Activated CD4-positive, alpha-beta T cell treated with anti-CD3 and anti-CD28 coated beads for 36 hours (primary cell): ENCODE measurements at places on chromosomes 12 and 14. TPM values are rescaled to one million over a fixed set of nuclear protein-coding genes. Genes with fewer than 3 reads are reported as not detected.

HOXC12 gene
- not detected for total RNA-seq

DNA sequence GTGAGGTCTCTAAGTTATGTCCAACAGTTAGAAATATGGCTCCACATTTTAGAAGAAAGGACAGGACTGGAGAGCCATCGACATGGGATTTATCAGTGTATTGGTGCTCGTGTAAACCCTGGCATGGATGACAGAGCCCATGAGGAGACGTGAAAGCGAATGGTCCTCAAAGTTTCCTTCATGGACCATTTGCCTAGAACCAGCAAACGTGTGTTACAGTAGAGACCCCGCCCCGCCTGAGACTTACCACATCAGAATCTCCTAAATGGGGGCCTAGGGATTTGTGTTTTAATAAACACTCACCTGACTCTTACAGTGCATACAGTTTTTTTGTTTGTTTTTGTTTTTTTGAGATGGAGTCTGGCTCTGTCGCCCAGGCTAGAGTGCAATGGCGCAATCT lies 12.2 kb downstream of the EVL start:
- peak overlapping the region; percentile 91 for H3K27ac ChIP-seq
- H3K4me1 ChIP-seq = peaks cover 95% of the 10 kb centered on the region
- H3K4me3 ChIP-seq = peak overlapping the region; percentile 57
- no peaks in the 10 kb centered on the region for H3K27me3 ChIP-seq
- no peak for DNase-seq
- H3K36me3 ChIP-seq = peaks cover 73% of the 10 kb centered on the region

DNA sequence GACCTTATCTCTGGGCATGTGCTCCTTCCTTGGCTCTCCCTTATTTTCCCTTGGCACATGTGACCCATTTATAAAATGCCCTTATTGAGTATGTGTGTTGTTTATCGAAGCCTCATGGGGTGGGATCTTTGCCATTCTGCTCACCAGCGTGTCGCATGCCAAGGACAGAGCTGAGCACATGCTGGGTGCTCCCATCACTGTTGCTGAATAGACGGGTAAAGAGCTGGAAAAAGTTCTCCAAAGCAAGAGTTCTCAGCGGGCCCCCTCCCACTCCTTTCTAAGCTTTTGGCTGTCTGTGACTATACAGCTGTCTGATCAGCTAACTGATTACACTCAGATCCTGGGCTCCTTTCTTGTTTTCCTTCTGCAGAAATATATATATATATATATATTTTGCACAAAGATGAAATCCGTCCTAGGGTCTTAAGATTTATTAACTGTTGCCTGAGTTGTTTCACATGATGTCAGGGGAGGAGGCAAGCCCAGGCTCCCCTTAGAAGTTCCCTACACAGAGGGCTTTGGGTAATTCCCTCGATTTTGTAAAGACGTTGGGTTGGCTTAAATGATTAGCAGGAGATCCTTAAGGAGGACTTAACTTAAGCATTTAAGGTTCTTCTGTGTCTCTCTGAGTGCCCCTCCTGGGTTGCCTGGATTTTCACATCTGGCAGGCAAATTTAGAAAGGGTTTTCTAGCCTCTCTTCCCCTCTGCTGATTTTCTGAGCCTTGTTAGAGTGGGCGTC lies 71.6 kb downstream of the TMEM132C start:
- H3K27me3 ChIP-seq = peaks cover 4% of the 10 kb centered on the region
- H3K4me3 ChIP-seq = no peak overlapping the region
- no peaks in the 10 kb centered on the region for H3K4me1 ChIP-seq
- no peaks in the 10 kb centered on the region for H3K36me3 ChIP-seq
- no peak for DNase-seq
- no peak overlapping the region for H3K27ac ChIP-seq

CD9 gene
- 12.8 TPM for total RNA-seq

TROAP gene
- total RNA-seq = 64.5 TPM

- no peaks in the 10 kb centered on the region for H3K27me3 ChIP-seq
- H3K4me3 ChIP-seq = no peak overlapping the region
- no peak overlapping the region for H3K27ac ChIP-seq
- no peaks in the 10 kb centered on the region for H3K4me1 ChIP-seq
- DNase-seq = no peak
These were observed 31.1 kb downstream of the RMST start for GRCh38 chr12:97493731-97494130.

DNA sequence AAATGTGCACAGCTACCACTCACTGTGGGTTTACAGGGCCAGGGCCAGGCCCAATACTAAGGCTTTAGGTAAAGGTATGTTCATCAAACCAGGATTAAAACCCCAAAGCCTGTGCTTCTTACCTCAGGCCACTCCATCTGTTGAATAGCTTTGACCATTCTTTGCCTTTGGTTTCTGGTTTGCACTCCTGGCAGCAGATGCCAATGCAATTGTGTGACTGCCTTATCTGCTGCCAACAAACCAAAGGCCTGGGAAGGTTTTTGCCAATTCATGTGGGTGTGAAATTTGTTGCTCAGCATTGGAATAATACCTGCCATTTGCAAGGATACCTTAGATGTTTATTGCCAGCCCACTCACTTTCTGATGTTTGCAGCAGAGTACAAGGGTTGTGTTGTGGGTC lies 221.6 kb downstream of the C12orf75 start:
- no peaks in the 10 kb centered on the region for H3K4me1 ChIP-seq
- no peaks in the 10 kb centered on the region for H3K36me3 ChIP-seq
- H3K27me3 ChIP-seq = peaks cover 2% of the 10 kb centered on the region
- no peak overlapping the region for H3K4me3 ChIP-seq
- DNase-seq = no peak
- no peak overlapping the region for H3K27ac ChIP-seq

DNA sequence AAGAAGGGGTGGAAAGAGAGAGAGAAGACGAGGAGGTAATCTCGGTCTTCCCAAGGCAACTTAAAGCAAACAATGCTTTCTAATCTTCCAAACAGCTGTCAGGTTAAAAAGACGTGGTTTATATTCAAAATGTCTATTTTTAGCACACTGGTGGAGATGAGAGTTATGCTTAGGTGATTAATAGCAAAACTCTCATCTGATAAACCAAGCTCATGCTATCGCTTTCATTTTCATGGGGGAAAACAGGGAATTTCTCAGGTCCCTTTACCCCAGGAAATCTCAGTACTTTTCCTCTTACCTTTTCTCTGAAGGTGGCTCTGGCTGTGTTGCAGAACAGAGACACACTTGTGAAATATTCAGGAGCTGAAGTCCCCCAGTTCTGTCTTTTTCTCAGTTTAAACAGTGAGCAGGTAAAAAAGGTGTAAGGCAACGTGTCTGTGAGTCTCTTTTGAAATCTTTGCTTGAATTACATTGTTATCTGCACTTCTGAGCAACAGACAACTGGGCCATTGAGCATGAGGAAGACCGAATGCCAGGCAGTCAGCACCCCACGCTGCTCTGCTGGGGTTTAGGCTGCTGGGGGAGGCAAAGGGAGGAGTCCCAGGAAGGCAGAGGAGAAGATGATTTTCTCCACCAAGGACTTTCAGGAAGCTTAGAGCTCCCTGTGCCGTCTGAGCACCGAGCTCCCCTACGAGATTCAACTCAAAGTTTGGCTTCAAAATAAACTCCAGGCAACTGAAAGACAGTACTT lies 759.3 kb downstream of the BCL11B start:
- no peak for DNase-seq
- H3K4me1 ChIP-seq = peaks cover 39% of the 10 kb centered on the region
- H3K27ac ChIP-seq = peak overlapping the region; percentile 53
- H3K36me3 ChIP-seq = no peaks in the 10 kb centered on the region
- H3K27me3 ChIP-seq = no peaks in the 10 kb centered on the region

DNA sequence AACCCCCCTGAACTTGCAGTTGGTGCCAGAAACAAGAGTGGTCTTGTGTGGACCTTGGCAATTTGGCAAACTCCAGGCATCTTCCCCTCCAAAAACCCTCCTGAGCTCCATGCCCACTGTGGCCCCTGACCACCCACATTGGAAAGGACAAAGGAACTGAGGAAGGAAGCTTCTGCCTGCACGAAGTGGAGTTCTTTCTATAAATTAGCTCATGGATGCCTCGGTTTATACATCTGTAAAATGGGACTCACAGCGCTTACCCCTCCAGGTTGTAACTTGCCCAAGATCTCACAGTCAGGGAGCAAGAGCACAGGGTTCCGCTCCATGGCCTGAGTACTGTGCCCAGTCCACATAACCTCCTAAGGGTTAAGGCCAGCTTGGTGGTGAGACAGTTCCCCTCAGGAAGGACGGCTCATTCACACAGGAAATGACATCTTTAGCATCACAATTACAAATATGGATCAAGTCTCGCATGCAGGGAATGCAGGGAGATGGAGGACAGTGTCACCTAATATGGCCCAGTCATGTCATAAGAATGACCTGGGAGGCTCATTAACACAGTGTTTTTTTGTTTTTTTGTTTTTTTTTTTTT lies 66.6 kb downstream of the CLMN start:
- H3K27me3 ChIP-seq = peaks cover 22% of the 10 kb centered on the region
- DNase-seq = no peak
- no peaks in the 10 kb centered on the region for H3K36me3 ChIP-seq
- no peaks in the 10 kb centered on the region for H3K4me1 ChIP-seq
- no peak overlapping the region for H3K4me3 ChIP-seq

- DNase-seq = no peak
- H3K36me3 ChIP-seq = no peaks in the 10 kb centered on the region
- no peaks in the 10 kb centered on the region for H3K27me3 ChIP-seq
- no peak overlapping the region for H3K27ac ChIP-seq
- no peak overlapping the region for H3K4me3 ChIP-seq
- no peaks in the 10 kb centered on the region for H3K4me1 ChIP-seq
These were observed 393.8 kb downstream of the NPAS3 start for GRCh38 chr14:33332497-33332896.

DNA sequence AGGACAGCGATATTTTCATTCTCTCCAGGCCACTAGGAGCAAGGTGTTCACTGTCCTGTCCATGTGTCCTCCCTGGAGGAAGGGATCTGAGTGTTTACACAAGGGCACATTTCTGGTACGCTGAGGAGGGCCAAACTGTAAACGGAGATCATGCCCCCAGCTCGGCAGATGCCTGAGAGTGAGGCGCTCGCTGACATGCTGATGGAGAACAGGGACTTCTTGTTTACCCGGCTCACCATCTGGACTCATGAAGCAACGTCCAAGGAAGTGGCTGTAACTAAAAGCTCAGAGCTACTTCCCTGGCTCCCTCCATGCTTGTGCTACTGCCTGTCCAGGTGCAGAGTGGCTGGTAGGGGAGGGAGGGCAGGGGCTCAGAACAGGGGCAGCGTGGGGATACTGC lies 43.4 kb upstream of the KCNA1 start:
- H3K36me3 ChIP-seq = no peaks in the 10 kb centered on the region
- H3K27ac ChIP-seq = no peak overlapping the region
- H3K27me3 ChIP-seq = peaks cover 25% of the 10 kb centered on the region
- no peak for DNase-seq

DNA sequence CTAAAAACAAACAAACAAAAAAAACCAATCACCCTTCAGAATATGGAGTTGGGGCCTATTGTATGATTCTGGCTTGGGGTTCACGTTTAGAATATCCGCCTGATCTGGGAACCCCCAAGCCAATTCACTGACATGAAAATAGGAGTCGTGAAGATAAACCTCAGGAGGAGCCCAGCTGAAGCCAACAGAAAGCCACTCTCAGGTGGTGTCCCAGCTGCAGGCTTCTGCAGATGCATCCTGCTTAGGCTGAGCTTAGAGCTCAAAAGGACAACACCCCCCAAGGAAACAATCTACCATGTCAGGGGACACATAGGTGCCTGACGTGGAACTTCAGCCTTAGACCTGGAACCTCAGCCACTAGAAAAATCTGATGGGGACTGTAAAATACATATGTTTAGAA lies 51.9 kb downstream of the SYNE3 start:
- peaks cover 43% of the 10 kb centered on the region for H3K36me3 ChIP-seq
- H3K27me3 ChIP-seq = no peaks in the 10 kb centered on the region
- peak overlapping the region; percentile 72 for H3K27ac ChIP-seq
- no peak overlapping the region for H3K4me3 ChIP-seq
- DNase-seq = no peak

DNA sequence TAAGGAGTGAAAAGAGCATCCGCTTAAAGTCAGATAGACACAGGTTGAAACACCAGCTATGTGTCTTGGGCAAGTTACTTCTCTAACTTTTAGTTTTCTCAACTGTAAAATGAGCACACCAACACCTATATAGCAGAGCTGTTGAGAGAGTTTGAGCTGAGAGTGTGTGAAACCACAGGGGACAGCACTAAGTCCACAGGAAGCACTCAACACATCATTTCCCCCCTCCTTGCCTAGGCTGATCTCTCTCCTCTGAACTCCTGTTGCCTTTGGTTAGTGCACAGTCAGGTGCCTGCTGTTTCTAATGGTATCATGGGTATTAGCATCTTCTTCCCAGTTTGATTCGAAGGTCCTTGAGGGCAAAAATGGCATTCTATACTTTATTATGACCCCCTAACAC lies 176.7 kb downstream of the DPF3 start:
- DNase-seq = no peak
- H3K27me3 ChIP-seq = no peaks in the 10 kb centered on the region
- H3K36me3 ChIP-seq = no peaks in the 10 kb centered on the region
- H3K4me1 ChIP-seq = peaks cover 28% of the 10 kb centered on the region
- H3K4me3 ChIP-seq = no peak overlapping the region

- no peak overlapping the region for H3K27ac ChIP-seq
- H3K27me3 ChIP-seq = no peaks in the 10 kb centered on the region
- no peak overlapping the region for H3K4me3 ChIP-seq
- no peak for DNase-seq
These were observed 120.4 kb downstream of the LRRIQ1 start for GRCh38 chr12:85156569-85156968.

SLC35E3 gene
- 3.5 TPM for total RNA-seq

- peaks cover 28% of the 10 kb centered on the region for H3K27me3 ChIP-seq
- no peak overlapping the region for H3K27ac ChIP-seq
- H3K4me3 ChIP-seq = no peak overlapping the region
- no peaks in the 10 kb centered on the region for H3K36me3 ChIP-seq
These were observed 193.1 kb downstream of the APAF1 start for GRCh38 chr12:98838231-98838647.

RNASE9 gene
- not detected for total RNA-seq

DNA sequence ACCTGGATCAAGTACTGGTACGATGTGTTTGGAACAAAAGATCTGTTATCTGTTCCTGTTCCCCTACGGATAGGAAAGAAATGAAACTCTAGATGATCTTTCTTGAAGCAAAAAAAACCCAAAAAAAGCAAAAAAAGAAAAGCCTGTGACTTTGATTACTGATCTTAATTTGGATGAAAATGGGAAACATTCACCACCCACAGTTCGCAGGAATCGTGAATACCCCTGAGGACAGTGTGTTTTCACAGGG lies 138.7 kb upstream of the LMNTD1 start:
- no peaks in the 10 kb centered on the region for H3K27me3 ChIP-seq
- H3K4me3 ChIP-seq = no peak overlapping the region
- no peak for DNase-seq
- no peak overlapping the region for H3K27ac ChIP-seq
- H3K4me1 ChIP-seq = no peaks in the 10 kb centered on the region
- no peaks in the 10 kb centered on the region for H3K36me3 ChIP-seq

MSI1 gene
- total RNA-seq = 0.96 TPM

STXBP6 gene
- total RNA-seq = not detected

- no peak overlapping the region for H3K27ac ChIP-seq
- H3K4me3 ChIP-seq = no peak overlapping the region
- H3K27me3 ChIP-seq = no peaks in the 10 kb centered on the region
- DNase-seq = no peak
- peaks cover 30% of the 10 kb centered on the region for H3K4me1 ChIP-seq
- H3K36me3 ChIP-seq = peaks cover 11% of the 10 kb centered on the region
These were observed 49.2 kb downstream of the ANAPC7 start for GRCh38 chr12:110354172-110354780.

ALDH1L2 gene
- total RNA-seq = 7.1 TPM

VPS33A gene
- total RNA-seq = 24.8 TPM

GRCh38 chr12:3293446-3294161 lies 197.4 kb upstream of the PRMT8 start:
- H3K4me1 ChIP-seq = no peaks in the 10 kb centered on the region
- H3K27ac ChIP-seq = no peak overlapping the region
- H3K4me3 ChIP-seq = no peak overlapping the region
- H3K27me3 ChIP-seq = no peaks in the 10 kb centered on the region
- H3K36me3 ChIP-seq = no peaks in the 10 kb centered on the region
- DNase-seq = no peak
